ENCODE measurements at places on chromosomes 3 and 15. TPM values are rescaled to one million over a fixed set of nuclear protein-coding genes. Genes with fewer than 3 reads are reported as not detected.

The RTP4 gene
- 23.2 TPM for total RNA-seq

The POMGNT2 gene
- total RNA-seq = 6.4 TPM

The FANCD2 gene
- 54.3 TPM for total RNA-seq

The POLQ gene
- 27.0 TPM for total RNA-seq

Measured in activated CD4-positive, alpha-beta memory T cell treated with anti-CD3 and anti-CD28 coated beads, Interleukin-2, amount 10 ng/mL, durations not matched to agents 7 days and 5 days (primary cell).